ENCODE measurements at places on chromosomes 12 and 14.

DNA sequence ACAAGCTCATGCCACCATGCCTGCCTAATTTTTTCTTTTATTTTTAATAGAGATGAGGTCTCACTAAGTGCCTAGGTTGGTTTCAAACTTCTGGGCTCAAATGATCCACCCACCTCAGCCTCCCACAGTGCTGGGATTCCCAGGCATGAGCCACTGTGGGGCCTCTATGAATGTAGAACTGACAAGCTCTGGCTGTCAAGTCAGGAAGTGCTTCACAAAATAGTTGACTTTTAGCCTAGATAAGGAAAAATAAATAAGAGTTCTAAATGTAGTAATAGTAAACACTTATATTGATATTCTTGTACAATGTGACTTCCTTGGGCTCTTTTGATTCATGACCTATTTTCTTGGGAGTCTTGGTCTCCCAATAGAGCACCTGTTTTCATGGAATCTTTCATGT, 40.0 kb downstream of the RMST start:
- no peak for DNase-seq

- DNase-seq, result no peak
Observed at GRCh38 chr14:33348510-33348909, 409.8 kb downstream of the NPAS3 start.

DNA sequence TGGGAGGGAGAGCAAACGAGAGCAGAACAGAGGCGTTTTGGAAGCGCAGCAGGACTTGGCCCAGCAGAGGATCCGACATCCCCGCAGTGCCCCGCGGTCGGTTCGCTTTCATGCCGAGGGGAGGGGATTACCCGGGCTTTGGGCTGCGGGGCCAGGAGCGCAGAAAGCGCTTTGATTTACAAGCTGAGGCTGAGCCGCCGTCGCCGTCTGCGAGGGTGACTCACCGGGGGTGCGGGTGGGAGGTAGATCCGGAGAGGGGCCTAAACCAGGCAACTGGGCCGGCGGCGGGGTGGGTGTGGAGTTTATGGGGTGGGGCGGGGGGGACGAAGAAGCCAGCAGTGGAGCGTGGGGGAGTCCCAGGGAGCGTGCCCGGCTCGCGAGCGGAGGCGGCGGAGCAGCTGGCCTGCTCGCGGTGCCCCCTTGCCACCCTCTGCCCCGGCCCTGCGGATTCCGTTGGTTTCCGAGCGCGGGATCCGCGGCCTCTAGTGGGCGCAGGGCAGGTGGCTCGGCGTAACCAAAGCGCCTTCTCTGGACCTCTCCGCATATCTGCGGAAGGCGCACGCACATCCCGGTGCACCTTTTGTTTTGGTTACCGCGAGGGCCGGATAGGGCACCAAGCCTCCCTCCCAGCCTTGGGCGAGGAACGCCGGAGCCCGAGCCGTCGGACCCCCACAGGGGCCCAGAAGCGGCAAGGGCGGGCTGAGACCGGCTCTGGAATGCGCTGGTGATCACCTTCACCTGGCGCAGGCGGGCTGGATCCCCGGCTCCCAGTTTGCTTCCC, 2.6 kb downstream of the SIX4 start:
- DNase-seq, result peak; percentile 18

DNA sequence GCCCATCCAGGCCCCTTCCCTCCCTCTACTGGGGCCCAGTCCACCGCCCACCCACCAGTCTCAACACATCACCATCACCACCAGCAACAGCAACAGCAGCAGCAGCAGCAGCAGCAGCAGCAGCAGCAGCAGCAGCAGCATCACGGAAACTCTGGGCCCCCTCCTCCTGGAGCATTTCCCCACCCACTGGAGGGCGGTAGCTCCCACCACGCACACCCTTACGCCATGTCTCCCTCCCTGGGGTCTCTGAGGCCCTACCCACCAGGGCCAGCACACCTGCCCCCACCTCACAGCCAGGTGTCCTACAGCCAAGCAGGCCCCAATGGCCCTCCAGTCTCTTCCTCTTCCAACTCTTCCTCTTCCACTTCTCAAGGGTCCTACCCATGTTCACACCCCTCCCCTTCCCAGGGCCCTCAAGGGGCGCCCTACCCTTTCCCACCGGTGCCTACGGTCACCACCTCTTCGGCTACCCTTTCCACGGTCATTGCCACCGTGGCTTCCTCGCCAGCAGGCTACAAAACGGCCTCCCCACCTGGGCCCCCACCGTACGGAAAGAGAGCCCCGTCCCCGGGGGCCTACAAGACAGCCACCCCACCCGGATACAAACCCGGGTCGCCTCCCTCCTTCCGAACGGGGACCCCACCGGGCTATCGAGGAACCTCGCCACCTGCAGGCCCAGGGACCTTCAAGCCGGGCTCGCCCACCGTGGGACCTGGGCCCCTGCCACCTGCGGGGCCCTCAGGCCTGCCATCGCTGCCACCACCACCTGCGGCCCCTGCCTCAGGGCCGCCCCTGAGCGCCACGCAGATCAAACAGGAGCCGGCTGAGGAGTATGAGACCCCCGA, 6.8 kb upstream of the RNU7-1 start:
- no peak for DNase-seq

- no peak for DNase-seq
Observed at GRCh38 chr14:33916663-33917565, 34.0 kb downstream of the EGLN3 start.

- DNase-seq, result peak; percentile 63
Observed at GRCh38 chr12:753611-754472, 1.5 kb downstream of the WNK1 start.

DNA sequence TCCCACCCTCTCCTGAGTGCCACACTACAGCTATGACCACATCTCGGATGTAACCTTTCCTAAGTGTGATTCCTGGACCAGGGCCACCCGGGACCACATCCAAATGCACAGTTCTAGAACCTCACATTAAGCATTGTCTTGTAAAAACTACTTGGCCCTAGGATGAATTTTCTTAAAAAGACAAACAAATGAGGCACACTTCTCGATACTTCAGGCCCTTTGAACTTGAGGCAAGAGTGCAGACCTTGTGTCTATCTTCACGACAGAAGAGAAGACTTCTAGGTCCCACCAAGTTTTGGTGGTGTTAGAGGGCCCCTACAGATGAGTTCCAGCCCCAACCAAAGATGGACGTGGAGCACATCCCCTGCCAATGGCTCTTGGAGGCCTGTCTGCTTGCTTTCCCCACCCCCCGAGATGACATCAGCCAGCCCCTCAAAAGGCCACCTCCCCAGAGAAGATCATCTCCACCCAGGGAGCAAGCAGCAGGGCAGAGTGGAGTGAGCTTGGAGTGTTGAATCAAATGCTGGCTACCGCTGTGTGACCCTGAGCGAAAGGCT, 9.3 kb downstream of the ISCU start:
- DNase-seq, result no peak

DNA sequence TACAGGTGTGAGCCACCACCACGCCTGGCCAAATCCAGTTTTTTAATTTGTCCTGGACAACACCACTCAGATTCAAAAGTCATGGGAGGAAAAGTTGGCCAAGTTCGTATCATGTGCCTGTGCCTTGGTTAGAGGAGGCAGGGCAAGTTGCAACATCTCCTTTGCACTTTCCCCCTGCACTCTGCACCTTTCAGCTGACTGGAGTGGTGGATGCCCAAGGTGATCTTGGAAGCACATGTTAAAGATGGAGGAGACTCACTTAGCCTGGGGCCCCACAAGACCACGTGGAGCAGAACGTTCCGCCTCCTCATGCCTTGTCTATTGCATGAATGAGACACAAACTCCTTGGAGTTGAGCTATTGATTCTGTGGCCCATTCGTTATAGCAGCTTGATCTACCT, 82.1 kb upstream of the FZD10 start:
- no peak for DNase-seq

DNA sequence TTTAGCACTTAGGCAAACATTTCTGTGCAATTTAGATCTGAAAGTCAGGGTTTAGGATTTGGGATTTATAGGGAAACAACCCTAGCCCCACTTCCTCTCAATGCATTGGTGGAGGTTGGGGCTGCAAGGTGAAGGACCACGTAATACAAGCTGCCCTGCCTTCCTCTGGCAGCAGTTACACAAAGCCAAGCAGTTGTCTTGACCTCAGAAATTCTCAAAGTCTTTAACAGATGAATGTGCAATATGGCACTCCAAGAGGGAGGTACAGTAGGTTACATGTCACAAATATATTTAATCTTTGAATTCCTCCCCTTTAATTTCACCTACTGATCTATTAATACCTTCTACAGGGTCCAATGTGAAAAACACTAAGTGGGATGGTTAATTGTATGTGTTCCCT, 23.9 kb downstream of the IFNG-AS1 start:
- DNase-seq, result no peak

- no peak for DNase-seq
Observed at GRCh38 chr12:53073881-53074280, 5.3 kb downstream of the SPRYD3 start.

GRCh38 chr12:118409834-118410233, 33.5 kb downstream of the SUDS3 start:
- DNase-seq, result no peak

GRCh38 chr12:57435293-57435692, 709 bp downstream of the INHBC start:
- no peak for DNase-seq

GRCh38 chr12:88944397-88944796, 364.1 kb upstream of the KITLG start:
- no peak for DNase-seq

DNA sequence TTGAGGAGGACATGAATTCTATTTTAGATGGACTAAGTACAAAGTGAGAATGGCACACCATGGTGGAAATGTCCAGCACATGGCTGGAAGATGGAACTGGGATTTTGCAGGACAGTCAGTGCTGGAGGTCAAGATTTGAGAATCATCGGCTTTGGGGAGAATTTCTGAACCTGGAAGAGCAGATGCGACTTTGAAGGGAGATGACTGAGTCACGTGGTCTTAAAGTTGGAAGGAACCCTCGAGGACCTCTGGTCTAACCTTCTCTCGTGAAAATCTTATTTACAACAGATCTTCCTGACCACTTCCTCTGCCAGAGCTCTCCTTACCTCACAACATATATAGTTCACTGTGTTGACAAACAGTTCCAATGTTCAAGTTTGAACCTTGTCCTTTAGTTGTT, 415.4 kb downstream of the ATP23 start:
- DNase-seq, result no peak

DNA sequence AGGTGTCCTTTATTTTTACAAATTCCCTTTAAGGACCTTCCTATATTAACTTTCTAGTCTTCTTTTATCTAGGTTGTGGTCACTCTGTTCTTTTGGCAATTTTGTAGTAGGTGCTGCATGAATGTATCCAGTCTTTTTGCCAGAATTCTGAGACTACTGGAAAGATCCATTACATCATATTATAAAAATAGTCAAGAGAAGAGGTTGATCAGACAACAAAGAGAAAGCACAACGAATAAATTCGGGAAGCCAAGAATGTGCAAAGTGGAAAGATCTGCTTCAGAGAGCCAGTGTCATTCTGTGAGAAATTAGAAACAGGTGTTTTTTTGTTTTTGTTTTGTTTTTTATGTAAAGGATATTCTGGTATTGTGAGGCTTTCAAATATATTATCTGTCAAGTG, 15.8 kb upstream of the SLC16A7 start:
- DNase-seq, result no peak

Measured in transverse colon (tissue), 4 donors.